ENCODE measurements at places on chromosomes 1 and 21.
A peak's percentile ranks its signal among the peaks of the same experiment; 100 is the strongest.

- DNase-seq: no peak
Observed at GRCh38 chr1:1628754-1629429, 3.1 kb upstream of the MMP23B start.

DNA sequence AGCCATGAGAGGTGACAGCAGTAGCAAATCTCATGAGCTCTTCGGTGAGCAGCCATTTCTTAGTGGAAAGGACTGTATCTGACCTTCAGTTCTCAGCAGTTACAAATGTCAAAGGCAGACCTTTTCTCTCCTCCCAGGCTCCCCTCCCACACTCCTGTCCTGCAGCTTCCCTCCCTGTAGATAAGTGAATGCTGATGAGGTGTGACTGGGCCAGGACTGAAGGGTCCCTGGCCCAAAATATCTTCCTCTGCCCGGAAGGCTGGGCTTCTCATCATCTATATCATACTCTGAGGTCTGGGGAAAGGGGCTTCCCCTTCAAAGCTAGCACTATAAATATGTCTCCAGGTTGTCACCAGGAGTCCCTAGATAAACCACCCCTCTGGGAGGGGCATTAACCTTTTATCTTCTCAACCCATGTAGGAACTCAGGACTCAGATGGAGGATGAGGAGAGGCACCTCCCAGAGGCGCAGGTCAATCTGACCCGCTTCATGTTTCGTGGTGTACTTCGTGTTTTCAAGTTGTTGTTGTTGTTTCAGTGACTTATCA, 3.6 kb upstream of the ADAMTSL4 start:
- DNase-seq: no peak

- DNase-seq: no peak
Observed at GRCh38 chr1:44835738-44836675, 7.0 kb downstream of the PTCH2 start.

GRCh38 chr1:92786111-92786901, 1.4 kb upstream of the EVI5 start:
- no peak for DNase-seq

GRCh38 chr1:172266528-172267174, 153.8 kb upstream of the C1orf105 start:
- DNase-seq: no peak

- DNase-seq: no peak
Observed at GRCh38 chr1:231095595-231095994, 55.5 kb upstream of the FAM89A start.

DNA sequence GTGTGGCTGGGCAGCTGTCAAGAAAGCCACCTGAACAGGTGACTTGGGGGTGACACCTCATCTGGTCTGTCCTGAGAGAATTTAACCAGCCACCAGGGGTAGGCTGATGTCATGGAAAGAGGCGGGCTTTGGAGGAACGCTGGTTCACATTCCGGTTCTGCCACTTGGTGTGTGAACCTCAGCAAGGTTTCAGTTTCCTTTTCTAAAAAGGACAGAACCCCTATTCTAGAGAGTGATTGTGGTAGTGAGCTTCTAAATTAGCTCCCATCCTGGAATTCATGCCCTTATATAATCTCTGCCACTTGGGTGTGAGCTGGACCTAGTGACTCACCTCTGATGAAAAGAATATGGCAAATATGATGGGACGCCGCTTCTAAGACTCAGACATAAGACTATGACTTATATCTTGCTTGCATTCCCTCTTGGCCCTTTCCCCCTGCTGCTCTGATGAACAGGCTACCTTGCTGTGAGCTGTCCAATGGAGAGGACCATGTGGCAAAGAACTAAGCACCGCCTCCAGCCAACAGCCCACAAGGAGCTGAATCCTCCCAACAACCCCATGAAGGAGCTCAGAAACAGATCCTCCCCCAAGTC, 332.1 kb downstream of the RRAGC start:
- DNase-seq: no peak

GRCh38 chr1:221667504-221667903, 74.4 kb downstream of the DUSP10 start:
- DNase-seq: peak; percentile 25

- no peak for DNase-seq
Observed at GRCh38 chr1:236990052-236990445, 14.2 kb downstream of the MT1HL1 start.

GRCh38 chr1:174248041-174248440, 88.7 kb downstream of the RABGAP1L start:
- DNase-seq: no peak

DNA sequence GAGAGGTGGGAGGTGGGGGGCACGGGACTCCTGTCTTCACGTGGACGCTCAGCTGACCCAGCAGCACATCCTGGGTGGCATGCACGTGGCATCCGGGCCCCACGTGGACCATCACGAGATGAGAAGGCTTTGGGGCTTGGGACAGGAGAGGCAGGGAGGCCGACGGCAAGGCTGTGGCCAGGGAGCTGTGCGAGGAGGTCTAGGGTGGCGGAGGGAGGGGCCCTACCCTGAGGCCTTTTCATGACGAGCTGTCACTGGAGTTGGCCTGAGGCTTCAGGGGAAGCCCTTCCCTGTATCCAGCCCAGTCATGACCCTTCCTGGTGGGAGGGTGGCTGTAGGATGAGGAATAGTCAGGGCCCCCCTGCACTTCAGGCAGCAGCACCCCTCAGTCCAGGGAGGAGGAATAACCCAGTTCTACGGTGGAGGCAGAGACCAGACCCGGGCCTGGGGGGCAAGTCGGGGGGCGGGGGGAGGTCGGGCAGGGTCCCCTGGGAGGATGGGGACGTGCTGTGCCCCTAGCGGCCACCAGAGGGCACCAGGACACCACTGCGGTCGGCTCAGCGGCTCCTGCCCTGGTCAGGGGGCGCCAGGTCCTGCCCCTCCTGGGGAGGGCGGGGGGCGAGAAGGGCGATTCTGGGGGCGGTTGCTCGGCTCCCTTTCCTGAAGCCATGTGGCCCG, 2.0 kb upstream of the PERM1 start:
- DNase-seq: no peak

DNA sequence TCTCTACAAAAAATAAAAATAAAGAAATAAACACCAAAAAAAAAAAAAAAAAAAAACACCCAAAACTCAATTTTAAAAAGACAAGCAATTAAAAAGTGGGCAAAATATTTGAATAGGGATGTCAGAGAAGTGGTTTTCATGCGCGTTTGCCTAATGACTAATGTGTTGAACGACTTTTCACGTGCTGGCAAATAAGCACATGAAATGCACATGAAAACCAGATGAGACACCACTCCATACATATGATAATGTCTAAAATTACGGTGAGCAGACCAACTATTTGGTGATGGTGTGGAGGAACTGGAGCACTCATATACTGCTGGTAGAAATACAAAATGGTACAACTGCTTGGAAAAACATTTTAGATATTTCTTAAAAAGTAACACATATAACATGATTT, 39.4 kb upstream of the UHMK1 start:
- no peak for DNase-seq

DNA sequence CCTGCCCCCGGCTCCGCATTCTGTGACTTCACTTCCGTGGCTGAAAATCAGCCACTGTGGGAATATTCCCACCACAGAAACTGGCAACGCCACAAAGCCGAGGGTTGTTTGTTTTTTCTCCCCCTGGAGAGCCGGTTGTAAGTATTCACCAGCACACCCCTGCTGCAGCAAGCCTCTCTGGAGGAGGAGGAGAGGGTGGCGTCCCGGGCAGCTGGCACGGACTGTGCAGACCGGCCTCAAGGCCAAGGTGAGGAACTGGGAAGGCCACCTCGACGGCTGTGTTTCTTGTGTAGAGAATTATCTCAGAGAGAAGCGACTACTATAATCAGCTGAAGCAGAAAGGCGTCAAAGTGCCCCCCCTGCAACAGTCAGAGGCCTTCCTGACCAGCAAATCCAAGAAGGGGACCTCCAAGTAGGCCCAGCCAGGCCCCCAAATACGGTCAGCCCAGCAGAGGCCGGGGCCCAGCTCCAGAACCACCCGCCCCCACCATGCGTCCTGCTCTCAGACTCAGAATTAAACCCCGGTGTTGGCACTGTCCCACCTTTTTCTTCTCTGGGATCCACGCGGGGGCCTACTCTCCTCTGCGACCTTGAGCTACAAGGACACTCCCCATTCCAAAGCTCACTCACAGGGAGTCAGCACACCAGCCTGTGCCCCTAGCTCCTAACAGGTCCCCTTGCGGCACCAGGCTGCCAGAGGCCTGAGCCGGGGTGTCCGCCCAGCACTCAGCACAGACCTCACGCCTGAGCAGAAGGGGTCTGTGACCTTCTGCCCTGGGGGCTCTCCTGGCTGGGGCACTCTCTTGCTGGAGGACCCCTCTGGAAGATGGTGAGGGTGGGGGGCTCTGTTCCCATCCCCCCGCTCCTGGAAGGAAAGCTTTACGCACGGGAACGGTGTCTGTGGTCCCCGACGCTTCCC, 1.2 kb upstream of the SMIM1 start:
- DNase-seq: no peak

DNA sequence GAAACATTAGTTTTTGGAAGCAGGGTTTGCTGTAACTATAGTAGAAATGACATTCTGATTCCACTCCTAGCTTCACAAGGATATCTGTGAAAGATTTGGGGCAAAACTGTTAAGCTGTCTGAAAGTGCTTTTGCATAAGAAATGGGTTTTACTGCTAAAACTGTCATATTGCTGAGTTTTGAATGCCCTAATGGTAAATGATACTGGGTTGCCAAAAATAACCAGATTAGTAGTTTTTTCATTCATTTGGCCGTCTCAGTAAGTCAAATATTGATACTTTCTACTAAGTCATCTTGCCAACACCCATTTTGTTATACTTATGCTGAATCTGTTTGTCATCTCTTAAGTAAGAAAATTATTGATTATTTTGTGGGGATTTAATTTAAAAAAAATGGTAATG, 399 bp upstream of the PTPRC start:
- DNase-seq: no peak

GRCh38 chr1:107141491-107142126, 770 bp downstream of the NTNG1 start:
- no peak for DNase-seq

DNA sequence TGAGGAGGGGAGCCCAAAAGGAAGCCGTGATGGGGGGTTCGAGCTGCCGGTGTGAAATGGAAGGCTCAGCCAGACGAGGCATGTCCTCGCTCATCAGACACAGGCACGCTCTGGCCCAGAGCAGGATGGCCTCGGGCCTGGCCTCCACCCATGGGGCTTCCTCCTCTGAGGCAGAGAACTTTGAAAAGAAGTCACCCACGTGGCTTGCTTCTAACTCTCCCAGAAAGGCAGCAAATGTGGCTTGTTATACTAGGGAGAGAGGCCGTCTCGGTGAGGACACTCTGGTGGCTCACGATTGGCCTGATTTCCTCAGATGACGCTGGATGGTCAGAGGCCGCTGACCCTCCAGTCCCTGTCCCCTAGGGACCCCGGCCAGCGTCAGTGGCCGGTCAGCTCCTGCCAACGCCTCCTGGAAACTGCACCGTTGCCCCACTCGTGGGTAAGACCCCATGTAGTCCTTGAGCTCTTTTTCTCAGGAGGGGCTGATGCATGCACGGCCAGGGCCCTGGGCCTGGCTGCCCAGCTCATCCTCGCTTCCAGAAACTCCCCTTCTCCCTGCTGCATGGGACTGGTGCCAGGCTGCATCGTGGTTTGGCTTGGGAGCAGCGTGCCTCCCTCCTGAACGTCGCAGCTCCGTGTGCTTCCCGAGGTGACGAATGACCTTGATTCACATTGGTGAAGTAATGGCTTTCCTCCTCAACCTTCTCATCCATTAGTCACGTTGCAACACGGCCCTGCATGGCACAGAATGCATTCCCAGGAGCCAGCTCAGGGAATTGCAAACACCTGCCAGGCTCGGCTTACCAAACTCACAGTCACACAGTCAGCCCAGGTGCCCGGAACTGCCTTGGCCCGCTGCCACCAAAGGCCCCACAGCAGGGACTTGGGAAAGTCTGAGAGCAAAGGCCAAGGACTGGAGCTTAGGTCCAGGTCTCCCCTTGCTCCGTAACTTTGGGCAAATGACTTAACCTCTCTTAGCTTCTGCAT, 58.8 kb downstream of the TOMM20 start:
- peak; percentile 70 for DNase-seq

- no peak for DNase-seq
Observed at GRCh38 chr1:219991511-219991810, 54.8 kb downstream of the EPRS1 start.

GRCh38 chr1:214029796-214030195, 42.0 kb downstream of the PROX1 start:
- no peak for DNase-seq

- no peak for DNase-seq
Observed at GRCh38 chr21:42655796-42656770, 2.7 kb downstream of the PDE9A start.

GRCh38 chr1:49466961-49467360, 556.8 kb downstream of the AGBL4 start:
- no peak for DNase-seq

GRCh38 chr1:84823991-84824390, 69.0 kb downstream of the LPAR3 start:
- DNase-seq: no peak

- no peak for DNase-seq
Observed at GRCh38 chr1:37533317-37534093, 18.9 kb upstream of the MEAF6 start.

DNA sequence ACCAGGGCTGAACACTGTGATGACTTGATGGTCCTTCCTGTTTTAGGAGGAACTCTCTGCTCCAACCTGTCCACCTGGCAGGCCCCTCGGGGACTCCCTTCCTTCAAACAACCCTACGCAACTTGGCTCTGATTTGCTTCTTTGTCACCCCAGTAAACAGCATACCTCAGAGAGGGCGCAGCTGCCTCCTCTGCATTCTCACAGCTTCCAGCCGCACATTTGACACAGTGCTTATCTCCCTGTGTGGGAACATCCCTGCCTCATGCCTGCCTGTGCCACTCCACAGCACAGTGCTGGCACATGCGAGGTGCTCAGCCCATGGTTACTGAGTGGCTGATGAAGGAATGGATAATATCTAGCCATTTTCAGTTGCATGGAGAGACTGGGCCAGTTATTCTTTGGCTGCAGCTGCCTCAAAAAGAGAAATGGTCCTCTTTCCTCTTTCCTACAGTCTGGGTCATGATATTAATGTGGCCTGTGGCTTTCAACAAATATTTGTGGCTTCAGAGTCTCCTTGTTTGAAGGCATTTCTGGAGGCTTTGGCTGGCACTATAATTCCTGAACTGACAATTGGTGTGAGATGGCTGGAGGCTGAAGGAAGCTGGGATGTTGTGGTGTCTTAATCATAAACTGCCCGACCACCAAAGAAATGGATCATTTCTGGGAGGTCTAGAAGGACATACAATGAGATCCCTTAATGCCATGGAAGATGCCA, 77.9 kb downstream of the TENT5C start:
- peak; percentile 35 for DNase-seq

DNA sequence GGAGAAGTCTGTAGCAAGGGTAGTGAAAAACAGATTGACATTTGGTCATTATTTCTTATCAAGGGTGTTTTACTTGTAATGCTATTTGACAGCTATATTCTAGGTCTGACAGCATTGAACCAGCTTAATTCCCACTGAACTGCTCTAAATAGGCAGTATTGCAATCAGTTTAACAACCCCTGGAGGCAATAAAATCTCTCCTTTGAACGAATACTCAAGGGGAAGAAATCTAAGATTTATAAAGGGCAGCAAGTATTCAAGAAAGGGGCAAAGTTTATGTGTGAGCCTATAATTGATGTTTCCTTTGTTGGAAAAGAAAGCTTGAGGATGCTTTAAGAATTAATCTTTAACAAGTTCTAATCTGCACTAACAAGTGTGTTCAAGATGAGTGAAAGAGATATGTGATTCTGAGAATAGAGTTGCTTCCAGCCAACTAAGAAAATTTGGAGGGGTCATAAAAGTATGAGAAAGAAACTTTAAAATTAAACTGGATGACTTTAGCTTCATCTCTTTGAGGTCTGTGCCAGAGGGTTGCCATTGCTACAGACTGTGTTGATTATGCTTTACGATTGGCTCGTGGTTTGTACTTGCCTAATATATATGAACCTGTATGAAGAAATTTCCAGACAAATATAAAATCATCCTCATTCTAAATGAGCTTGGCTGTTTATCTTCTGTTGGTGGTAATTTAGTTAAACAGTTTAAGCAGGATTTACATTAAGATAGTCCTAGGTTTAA, 72.5 kb downstream of the ZNF326 start:
- DNase-seq: no peak
